Neural crest cell (in vitro differentiated cells): ENCODE measurements at places on chromosomes 1 and 21. TPM values are rescaled to one million over a fixed set of nuclear protein-coding genes. Genes with fewer than 3 reads are reported as not detected.

Gene TMCO4
- 0.75 and 1.0 TPM in 2 replicates for total RNA-seq

Gene SV2A
- total RNA-seq: 48.4 and 49.5 TPM in 2 replicates

Gene RAB25
- total RNA-seq: not detected in 2 replicates

Gene MROH7
- 0.57 TPM in 1 of 2 replicates, not detected in the other for total RNA-seq

Gene CITED4
- 11.3 TPM in 2 replicates for total RNA-seq

Gene PTGER3
- total RNA-seq: not detected in 2 replicates

Gene TXNIP
- 83.5 and 90.8 TPM in 2 replicates for total RNA-seq

Gene GPR3
- total RNA-seq: 6.1 and 7.0 TPM in 2 replicates

Gene STX12
- 26.5 and 26.9 TPM in 2 replicates for total RNA-seq

- H3K4me1 ChIP-seq: no peaks in the 10 kb centered on the region
- peaks cover 25% of the 10 kb centered on the region for H3K27me3 ChIP-seq
- DNase-seq: no peak
- no peaks in the 10 kb centered on the region for H3K36me3 ChIP-seq
Observed at GRCh38 chr1:9295884-9296283, 3.2 kb downstream of the SPSB1 start.

GRCh38 chr1:206895837-206896242 is 1.4 kb upstream of the IL24 start:
- no peak for DNase-seq
- no peaks in the 10 kb centered on the region for H3K36me3 ChIP-seq
- H3K4me1 ChIP-seq: no peaks in the 10 kb centered on the region
- H3K4me3 ChIP-seq: no peak overlapping the region
- H3K27ac ChIP-seq: peak overlapping the region; percentile 36

DNA sequence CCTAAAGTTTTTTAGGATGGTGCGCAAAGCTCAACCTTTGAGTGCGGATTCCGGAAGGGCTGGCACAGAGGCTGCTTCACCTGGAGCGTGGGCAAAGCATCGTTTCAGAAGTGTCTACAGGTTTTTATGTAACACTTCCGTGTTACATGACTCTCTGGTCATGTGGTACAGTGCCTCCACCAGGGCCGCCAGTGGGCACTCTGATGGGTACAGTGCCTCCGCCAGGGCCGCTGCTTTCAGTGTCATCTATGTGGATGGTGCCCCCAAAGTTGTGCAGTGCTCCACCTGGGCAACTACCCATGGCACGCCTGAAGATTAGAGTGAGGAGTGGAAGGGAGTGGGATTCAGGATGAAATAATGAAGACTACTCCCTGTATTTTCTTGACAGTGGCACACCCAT is 101.4 kb upstream of the C1orf174 start:
- no peaks in the 10 kb centered on the region for H3K27me3 ChIP-seq
- no peaks in the 10 kb centered on the region for H3K4me1 ChIP-seq
- DNase-seq: no peak
- no peak overlapping the region for H3K4me3 ChIP-seq

GRCh38 chr1:71240656-71241055 is 159.8 kb upstream of the ZRANB2 start:
- no peak overlapping the region for H3K4me3 ChIP-seq
- H3K27ac ChIP-seq: no peak overlapping the region
- H3K36me3 ChIP-seq: no peaks in the 10 kb centered on the region
- H3K27me3 ChIP-seq: no peaks in the 10 kb centered on the region
- H3K4me1 ChIP-seq: no peaks in the 10 kb centered on the region

DNA sequence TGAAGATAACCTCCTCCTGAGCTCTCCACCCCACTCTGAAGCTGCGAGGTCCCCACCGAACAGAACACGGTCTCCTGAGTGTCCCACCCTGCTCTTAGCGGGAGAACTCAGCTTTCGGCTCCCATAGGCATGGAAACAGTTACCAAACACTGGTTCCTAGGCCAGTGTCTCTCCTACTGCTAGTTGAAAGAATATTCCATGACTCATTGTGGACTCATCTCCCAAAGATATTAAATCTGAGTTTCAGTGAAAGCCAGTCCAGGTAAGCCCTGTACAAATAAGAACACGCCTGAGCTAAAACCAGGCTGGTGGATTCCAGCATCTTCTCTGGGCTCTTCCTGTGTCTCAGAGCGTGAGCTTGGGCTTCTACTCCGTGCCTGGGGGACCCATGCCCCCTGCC is 107.5 kb upstream of the CLDN14 start:
- H3K36me3 ChIP-seq: no peaks in the 10 kb centered on the region
- DNase-seq: no peak
- no peaks in the 10 kb centered on the region for H3K4me1 ChIP-seq
- no peak overlapping the region for H3K4me3 ChIP-seq
- no peak overlapping the region for H3K27ac ChIP-seq

- H3K4me1 ChIP-seq: peaks cover 11% of the 10 kb centered on the region
- H3K36me3 ChIP-seq: peaks cover 16% of the 10 kb centered on the region
- H3K27me3 ChIP-seq: no peaks in the 10 kb centered on the region
- H3K27ac ChIP-seq: no peak overlapping the region
- H3K4me3 ChIP-seq: no peak overlapping the region
Observed at GRCh38 chr1:228494044-228494353, 6.8 kb downstream of the RNF187 start.

DNA sequence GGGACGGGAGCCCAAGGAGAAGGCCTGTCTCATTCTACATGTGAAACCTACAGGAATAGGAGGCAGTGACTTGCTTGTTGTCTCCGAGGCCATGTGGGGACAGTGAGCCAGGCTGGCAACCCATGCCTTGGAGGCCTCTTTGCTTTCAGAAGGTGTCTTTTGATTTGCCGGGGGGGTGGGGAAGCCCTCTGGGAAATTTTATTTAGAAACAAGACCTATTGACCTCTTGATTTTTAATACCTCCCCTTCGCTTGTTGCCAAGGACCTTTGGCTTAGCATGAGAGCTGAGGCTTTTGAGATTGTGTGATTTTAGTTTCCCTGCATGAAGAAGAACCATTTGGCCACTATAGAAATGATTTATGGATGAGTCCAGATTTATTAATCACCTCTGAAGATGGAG is 4.1 kb downstream of the ARMH1 start:
- H3K27ac ChIP-seq: no peak overlapping the region
- no peak for DNase-seq
- peaks cover 12% of the 10 kb centered on the region for H3K4me1 ChIP-seq

- H3K27ac ChIP-seq: no peak overlapping the region
- no peak overlapping the region for H3K4me3 ChIP-seq
- peaks cover 28% of the 10 kb centered on the region for H3K4me1 ChIP-seq
- no peaks in the 10 kb centered on the region for H3K27me3 ChIP-seq
- DNase-seq: no peak
Observed at GRCh38 chr1:40003156-40004093, 37.1 kb upstream of the CAP1 start.

DNA sequence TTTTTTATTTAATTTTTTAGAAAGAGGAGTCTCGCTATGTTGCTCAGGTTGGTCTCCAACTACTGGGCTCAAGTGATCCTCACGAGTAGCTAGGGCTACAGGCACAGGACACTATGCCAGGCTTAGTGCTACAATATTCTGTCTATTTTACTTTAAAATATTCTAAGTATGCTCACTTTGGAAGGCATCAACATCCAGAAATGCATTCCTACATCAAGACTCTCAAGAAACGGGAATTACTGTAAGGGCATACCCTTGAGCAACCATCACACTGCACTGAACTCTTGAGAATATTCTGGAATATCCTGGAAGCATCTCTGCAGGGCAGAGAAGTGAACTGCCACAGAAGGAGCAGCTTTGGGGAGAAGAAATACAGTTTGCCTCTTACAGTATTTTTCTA is 565 bp upstream of the DMRTB1 start:
- DNase-seq: no peak
- H3K27me3 ChIP-seq: no peaks in the 10 kb centered on the region
- no peaks in the 10 kb centered on the region for H3K4me1 ChIP-seq
- no peak overlapping the region for H3K27ac ChIP-seq

DNA sequence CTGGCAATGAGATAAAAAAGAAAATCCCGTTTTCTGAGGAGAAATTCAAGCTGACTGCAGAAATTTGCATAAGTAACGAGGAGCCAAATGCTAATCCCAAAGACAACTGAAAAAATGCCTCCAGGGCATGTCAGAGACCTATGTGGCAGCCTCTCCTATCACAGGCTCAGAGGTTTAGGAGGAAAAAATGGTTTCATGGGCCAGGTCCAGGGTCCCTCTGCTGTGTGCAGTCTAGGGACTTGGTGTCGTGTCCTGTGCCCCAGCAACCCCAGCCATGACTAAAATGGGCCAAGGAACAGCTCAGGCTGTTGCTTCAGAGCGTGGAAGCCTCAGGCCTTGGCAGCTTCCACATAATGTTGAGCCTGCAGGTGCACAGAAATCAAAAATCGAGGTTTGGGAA is 456.5 kb downstream of the DPYD start:
- no peak for DNase-seq
- H3K4me3 ChIP-seq: no peak overlapping the region
- H3K27ac ChIP-seq: no peak overlapping the region

GRCh38 chr1:116288201-116288598 is 84.8 kb upstream of the ATP1A1 start:
- no peaks in the 10 kb centered on the region for H3K27me3 ChIP-seq
- no peaks in the 10 kb centered on the region for H3K4me1 ChIP-seq
- DNase-seq: no peak
- no peak overlapping the region for H3K27ac ChIP-seq
- H3K4me3 ChIP-seq: no peak overlapping the region

- no peaks in the 10 kb centered on the region for H3K36me3 ChIP-seq
- H3K27ac ChIP-seq: no peak overlapping the region
- no peaks in the 10 kb centered on the region for H3K4me1 ChIP-seq
- DNase-seq: no peak
- no peak overlapping the region for H3K4me3 ChIP-seq
Observed at GRCh38 chr21:28633839-28634555, 358.7 kb downstream of the LTN1 start.

GRCh38 chr1:54850737-54851136 is 36.3 kb downstream of the DHCR24 start:
- DNase-seq: no peak
- H3K4me1 ChIP-seq: no peaks in the 10 kb centered on the region
- H3K27ac ChIP-seq: no peak overlapping the region
- no peaks in the 10 kb centered on the region for H3K27me3 ChIP-seq

DNA sequence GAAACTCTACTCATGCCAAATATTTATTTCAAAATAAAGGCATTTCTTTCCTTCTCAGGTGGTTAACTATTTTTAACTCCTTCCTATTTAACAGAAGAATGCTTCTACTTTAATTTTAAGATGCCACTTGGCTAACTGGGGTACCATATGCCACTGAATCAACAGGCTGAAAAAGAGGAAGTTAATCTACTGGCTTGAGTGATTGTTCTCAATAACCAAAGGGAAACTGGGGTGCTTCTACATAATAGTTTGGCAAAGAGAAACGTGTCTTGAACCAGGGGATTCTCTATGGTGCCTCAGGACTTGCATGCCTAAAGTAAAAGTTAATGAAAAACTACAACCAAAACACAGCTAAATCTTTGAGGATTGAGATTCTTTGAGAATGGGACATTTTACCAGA is 142.6 kb downstream of the DENND1B start:
- H3K27me3 ChIP-seq: no peaks in the 10 kb centered on the region
- no peak overlapping the region for H3K4me3 ChIP-seq
- no peak for DNase-seq
- H3K27ac ChIP-seq: no peak overlapping the region

DNA sequence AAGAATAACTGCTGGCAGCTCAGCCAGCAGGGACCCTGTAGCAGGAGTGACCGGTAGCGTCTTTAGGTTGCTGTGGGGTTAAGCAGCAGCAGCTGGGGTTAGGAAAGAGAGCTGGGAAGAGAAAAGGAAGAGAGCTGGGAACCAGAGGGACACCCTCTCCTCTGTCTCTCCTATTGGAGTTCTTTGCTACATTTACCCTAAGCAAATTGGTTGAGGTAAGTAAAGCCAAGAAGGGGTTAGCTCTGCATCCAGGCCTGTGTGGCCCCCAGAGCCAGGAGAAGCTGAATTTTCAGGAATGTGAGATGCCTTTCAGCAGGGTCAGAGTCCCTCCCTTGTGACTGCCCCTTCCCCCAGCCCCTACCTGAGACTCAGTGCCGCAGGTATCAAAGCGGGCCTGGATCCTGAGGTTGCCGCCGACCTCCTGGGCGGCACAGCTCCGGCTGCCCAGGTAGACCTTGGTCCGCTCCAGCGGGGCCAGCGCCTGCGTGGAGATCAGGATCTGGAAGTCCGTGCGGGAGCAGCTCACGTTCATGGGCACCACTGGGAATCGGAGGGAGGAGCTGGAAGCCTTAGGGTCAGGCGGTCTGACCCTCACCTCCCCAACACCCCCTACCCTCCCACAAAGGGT is 16.4 kb downstream of the CDCP2 start:
- H3K4me1 ChIP-seq: peaks cover 25% of the 10 kb centered on the region
- H3K36me3 ChIP-seq: no peaks in the 10 kb centered on the region
- no peak for DNase-seq
- no peaks in the 10 kb centered on the region for H3K27me3 ChIP-seq
- no peak overlapping the region for H3K4me3 ChIP-seq

- no peak for DNase-seq
- no peak overlapping the region for H3K27ac ChIP-seq
- H3K4me3 ChIP-seq: no peak overlapping the region
- H3K36me3 ChIP-seq: no peaks in the 10 kb centered on the region
- H3K27me3 ChIP-seq: no peaks in the 10 kb centered on the region
Observed at GRCh38 chr1:110508028-110508940, 10.7 kb downstream of the KCNA10 start.

GRCh38 chr1:186194107-186194756 is 180.8 kb downstream of the TPR start:
- no peak for DNase-seq
- no peaks in the 10 kb centered on the region for H3K4me1 ChIP-seq
- H3K27me3 ChIP-seq: no peaks in the 10 kb centered on the region
- H3K36me3 ChIP-seq: peaks cover 9% of the 10 kb centered on the region
- H3K4me3 ChIP-seq: no peak overlapping the region
- no peak overlapping the region for H3K27ac ChIP-seq

- peak overlapping the region; percentile 94 for H3K4me3 ChIP-seq
- peaks cover 31% of the 10 kb centered on the region for H3K4me1 ChIP-seq
- peak; percentile 97 for DNase-seq
- H3K36me3 ChIP-seq: peaks cover 9% of the 10 kb centered on the region
- H3K27ac ChIP-seq: peak overlapping the region; percentile 94
- peaks cover 41% of the 10 kb centered on the region for H3K27me3 ChIP-seq
Observed at GRCh38 chr1:167714439-167715156, 7.2 kb upstream of the MPZL1 start.

- H3K36me3 ChIP-seq: no peaks in the 10 kb centered on the region
- no peak overlapping the region for H3K27ac ChIP-seq
- no peaks in the 10 kb centered on the region for H3K4me1 ChIP-seq
- DNase-seq: no peak
Observed at GRCh38 chr1:53733447-53733931, 5.5 kb downstream of the GLIS1 start.
